Smooth muscle cell of bladder (primary cell): ENCODE measurements at places on chromosomes 16 and 17. TPM values are rescaled to one million over a fixed set of nuclear protein-coding genes. Genes with fewer than 3 reads are reported as not detected.

SAP30BP gene
- 47.8 and 51.7 TPM in 2 replicates for total RNA-seq

VAC14 gene
- total RNA-seq: 13.7 and 21.4 TPM in 2 replicates

QRICH2 gene
- 1.7 and 3.0 TPM in 2 replicates for total RNA-seq

C16orf86 gene
- total RNA-seq: 5.7 and 6.0 TPM in 2 replicates

CA7 gene
- total RNA-seq: not detected in 2 replicates

EVI2B gene
- total RNA-seq: 0.09 TPM in 1 of 2 replicates, not detected in the other

C16orf89 gene
- total RNA-seq: 2.4 and 3.3 TPM in 2 replicates

VWA3A gene
- under 0.01 TPM in 1 of 2 replicates, not detected in the other for total RNA-seq

CES5A gene
- total RNA-seq: not detected in 2 replicates

CBX4 gene
- total RNA-seq: 8.4 and 9.8 TPM in 2 replicates

CHST4 gene
- total RNA-seq: not detected in 2 replicates

KRTAP4-3 gene
- not detected in 2 replicates for total RNA-seq

CD19 gene
- not detected in 2 replicates for total RNA-seq

TP53TG3 gene
- not detected in 2 replicates for total RNA-seq

CPHXL gene
- not detected in 2 replicates for total RNA-seq

BAIAP2 gene
- total RNA-seq: 9.4 and 12.7 TPM in 2 replicates

TAC4 gene
- not detected in 2 replicates for total RNA-seq

LDHD gene
- total RNA-seq: 0.55 and 0.71 TPM in 2 replicates

KRTAP4-1 gene
- not detected in 2 replicates for total RNA-seq
